ENCODE measurements at places on chromosomes 5 and 9.

DNA sequence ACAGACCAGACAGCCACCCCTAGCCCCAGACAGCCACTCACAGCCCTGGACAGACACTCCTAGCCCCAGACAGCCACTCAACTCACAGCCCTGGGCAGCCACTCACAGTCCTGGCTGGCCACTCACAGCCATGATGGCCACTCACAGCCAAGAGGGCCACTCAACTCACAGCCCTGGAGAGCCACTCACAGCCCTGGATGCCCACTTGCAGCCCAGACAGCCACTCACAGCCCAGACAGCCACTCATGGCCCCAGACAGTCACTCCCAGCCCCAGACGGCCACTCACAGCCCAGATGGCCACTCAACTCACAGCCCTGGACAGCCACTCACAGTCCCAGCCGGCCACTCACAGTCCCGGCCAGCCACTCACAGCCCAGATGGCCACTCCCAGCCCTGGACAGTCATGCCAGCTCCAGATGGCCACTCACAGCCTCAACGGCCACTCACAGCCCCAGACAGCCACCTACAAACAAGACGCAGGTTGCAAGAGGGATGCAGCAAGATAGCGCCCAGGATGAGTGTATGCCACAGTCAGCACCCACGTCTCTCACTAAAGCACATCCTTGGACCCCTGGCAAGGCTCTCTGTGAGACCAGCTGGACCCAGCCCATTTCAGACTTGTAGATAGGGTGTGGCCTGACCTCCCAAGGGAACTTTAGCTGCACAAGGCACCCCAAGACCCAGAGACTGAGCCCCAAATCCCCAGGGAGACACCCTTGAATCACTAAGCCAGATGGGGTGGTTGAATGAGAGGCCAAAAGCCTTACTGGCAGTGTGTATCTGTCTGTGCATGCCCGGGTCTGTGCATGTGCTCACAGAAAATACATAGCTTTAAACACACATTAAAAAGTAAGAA lies 22.4 kb downstream of the ZDHHC11B start:
- DNase-seq, result no peak

- DNase-seq, result peak; percentile 1
Observed at GRCh38 chr9:72443855-72444254, 77.6 kb upstream of the TMC1 start.

- DNase-seq, result no peak
Observed at GRCh38 chr5:77971776-77972468, 195.8 kb upstream of the TBCA start.

GRCh38 chr9:27933210-27934025 lies 360.1 kb upstream of the C9orf72 start:
- DNase-seq, result no peak

- DNase-seq, result no peak
Observed at GRCh38 chr5:77311214-77311571, 100.7 kb downstream of the PDE8B start.

- no peak for DNase-seq
Observed at GRCh38 chr9:107169796-107170195, 113.3 kb upstream of the RAD23B start.

- DNase-seq, result no peak
Observed at GRCh38 chr9:73202980-73203379, 51.3 kb downstream of the ANXA1 start.

Data from activated T-cell treated with anti-CD3 and anti-CD28 coated beads for 24 hours (primary cell).